Osteoblast (primary cell): ENCODE measurements at places on chromosomes 2 and 18. TPM values are rescaled to one million over a fixed set of nuclear protein-coding genes. Genes with fewer than 3 reads are reported as not detected.

- DNase-seq = no peak
Measured at GRCh38 chr2:169222665-169223064, 139.7 kb downstream of the LRP2 start.

Gene MYO3B
- 0.29 and 0.36 TPM in 2 replicates for total RNA-seq

Gene POTEJ
- total RNA-seq = not detected in 2 replicates

DNA sequence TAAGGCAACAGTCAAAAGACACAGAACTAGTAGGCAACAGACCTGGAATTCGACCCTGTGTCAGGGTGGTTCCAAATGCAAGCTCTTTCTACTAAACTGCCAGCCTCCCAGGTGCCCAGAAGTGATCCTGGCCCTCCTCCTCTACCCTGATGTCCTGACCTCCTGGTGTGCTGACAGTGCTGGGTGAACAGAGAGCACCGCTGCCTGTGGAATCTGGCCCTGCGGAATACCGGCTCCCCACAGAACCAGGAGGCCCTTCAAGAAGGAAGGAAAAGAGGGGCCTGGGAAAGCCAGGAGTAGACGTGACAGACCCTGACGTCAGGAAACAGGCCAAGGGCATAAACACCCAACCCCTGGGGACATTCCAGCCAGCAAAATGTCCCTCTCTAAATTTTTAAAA, 120.3 kb downstream of the NOL10 start:
- DNase-seq = no peak

GRCh38 chr2:104744537-104744936, 109.4 kb upstream of the POU3F3 start:
- no peak for DNase-seq

DNA sequence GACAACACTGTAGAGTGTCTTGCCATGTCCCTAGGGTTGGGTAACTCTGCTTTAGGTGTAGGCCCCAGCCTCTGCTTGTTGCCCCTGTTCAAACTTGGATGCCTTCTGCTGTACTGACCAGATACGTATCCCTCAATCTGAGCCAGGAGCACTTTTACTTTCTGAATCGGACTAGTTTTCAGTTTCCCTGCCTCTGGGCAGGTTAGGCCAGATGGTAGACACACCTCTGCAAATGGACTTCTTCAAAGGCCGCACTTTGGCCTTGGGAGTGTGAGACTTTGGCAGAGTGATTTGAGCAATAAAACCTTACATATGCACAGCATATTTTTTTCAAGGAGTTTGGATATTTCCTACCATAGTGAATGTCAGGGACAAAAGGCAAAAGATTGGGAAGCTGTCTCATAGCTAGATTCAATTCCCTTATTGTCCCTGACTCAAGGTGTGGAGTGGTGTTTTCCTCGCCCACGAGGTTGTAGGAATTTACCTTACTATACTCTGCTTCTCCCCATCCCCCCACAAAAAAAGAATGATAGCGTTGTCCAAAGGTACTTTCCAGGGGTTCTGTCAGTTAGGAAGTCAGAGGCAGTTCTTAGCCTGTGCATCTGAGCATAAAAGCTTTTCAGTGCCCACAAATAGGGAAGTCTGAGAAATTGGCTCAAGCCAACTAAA, 15.3 kb upstream of the PARD3B start:
- no peak for DNase-seq

Gene CTLA4
- total RNA-seq = under 0.01 TPM in 1 of 2 replicates, not detected in the other

Gene ACVR1C
- 0.29 and 0.36 TPM in 2 replicates for total RNA-seq

DNA sequence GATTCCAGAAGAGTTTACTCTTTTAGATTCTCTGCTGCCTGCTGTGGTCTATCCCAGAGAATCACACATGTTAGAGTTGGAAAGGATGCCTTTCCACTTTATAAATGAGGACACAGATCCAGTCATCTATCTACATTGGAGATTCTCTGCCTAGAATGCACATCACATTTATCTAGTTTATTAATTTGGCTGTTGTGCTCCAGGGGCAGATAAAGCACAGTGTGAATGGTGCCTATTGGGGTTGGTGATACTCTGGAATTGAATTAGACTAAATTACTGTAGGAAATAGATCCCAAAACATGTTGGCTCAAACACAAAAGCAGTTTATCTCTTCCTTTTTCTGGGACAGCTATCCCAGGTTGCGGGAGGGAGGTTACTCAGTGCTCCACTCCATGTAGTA, 14.9 kb downstream of the SIX2 start:
- DNase-seq = no peak

Gene SPRED2
- 15.3 and 17.4 TPM in 2 replicates for total RNA-seq

Gene DNPEP
- 60.7 and 67.3 TPM in 2 replicates for total RNA-seq

DNA sequence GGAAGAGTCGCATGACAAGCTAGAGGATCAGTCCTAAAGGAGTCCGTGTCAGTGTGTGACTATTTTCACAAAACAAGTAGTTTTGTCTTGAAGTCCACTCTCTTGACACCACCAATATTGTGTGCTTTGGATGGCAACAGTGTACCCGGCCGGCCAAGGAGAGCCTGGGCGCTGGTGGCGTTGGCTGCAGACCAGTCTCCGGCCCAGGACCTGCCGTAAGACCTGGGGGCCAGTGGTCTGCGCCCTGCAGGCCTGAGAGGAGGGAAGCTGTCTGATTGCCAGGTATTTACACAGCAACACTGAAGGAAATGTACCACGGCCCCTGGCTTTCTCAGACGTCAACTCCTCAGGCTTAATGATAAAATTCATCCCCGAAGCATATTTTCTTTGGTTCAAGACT, 472.4 kb upstream of the SALL3 start:
- no peak for DNase-seq

- no peak for DNase-seq
Measured at GRCh38 chr2:190763901-190764514, 115.1 kb downstream of the NAB1 start.

Gene GPR39
- total RNA-seq = 3.6 and 4.4 TPM in 2 replicates

Gene ASB18
- under 0.01 TPM in 1 of 2 replicates, not detected in the other for total RNA-seq

Gene ZNF396
- total RNA-seq = 1.8 and 3.3 TPM in 2 replicates
